ENCODE measurements at places on chromosomes 5 and 9.

DNA sequence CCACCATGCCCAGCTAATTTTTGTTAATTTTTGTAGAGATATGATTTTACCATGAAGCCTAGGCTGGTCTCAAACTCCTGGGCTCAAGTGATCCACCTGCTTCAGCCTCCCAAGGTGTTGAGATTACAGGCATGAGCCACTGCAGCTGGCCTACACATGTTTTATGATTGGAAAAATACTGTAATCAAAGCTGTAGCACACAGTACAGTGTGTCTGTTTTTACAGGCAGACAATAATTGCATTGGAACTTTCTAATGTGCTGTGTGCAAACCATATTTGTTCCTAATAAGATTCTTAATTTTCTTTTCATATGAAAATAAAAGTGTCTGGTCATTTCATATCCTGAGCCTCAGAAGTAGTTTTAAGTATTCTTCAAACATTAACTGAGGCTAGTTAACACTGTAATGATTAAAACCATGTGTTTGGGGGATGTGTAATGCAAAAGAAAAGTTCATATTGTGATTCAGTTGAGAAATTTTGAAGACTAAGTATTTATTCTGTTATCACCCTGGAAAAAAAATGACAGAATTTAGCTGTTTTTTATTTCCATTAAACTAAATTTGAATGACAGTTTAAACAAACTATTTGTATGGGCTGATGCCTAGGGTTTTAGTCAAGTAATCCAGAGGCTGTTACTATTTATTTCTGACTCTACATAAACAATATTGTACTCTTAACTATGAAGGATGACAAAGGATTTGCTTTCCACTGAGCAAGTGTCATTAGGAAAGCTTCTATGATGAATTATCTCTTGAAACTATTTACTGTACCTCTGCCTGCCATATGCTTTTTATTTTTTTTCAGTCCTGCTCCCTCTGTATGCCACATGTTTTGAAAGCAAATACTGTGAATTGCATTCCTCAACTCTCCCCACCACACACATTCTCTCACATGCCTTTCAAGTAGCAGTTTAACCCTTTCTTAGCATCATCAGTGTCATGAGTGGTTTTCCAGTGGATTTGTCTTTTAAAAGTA lies 111.5 kb downstream of the MTREX start:
- DNase-seq = no peak

- DNase-seq = no peak
Measured at GRCh38 chr5:61357745-61358144, 25.7 kb downstream of the ZSWIM6 start.

DNA sequence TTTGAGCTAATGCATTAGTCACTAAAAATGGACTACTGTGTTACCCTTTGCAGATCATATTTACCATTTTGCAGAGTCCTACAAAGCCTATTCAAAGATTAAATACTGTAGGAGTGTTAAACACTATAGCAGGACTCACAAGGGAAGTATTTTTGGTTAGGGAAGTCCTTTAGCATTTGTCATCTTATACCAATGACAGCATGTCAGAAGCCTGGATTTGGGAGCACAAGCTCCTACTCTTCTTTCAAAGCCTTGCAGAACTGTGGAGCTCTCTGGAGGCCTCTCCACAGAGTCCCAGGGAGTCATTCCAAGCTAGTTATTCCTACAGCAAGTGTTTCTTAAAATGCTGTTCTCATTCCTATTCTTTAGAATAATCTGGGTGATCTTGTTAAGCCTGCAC lies 288.8 kb downstream of the PIK3R1 start:
- no peak for DNase-seq

GRCh38 chr9:36924071-36924470 lies 110.0 kb downstream of the PAX5 start:
- no peak for DNase-seq

GRCh38 chr5:103375350-103375749 lies 116.8 kb downstream of the MACIR start:
- DNase-seq = no peak

DNA sequence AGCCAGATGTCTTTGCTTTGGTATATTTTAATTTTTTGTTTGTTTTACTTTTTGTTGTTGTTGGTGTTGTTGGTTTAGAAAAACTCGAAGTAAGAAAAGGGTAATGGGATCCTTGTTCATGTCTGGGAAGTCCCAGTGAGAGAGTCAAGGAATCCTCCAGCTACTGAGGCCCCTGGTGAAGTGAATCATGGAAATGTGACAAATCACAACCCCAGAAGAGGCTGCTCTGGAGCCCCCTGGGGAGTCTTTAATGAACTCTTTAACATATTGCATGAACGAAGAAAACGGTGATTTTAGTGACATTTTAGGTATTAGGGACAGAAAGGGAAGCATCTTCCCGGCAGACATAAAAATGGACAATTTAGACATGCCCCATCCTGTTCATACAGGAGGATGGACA lies 41.3 kb downstream of the TMEM174 start:
- DNase-seq = no peak

DNA sequence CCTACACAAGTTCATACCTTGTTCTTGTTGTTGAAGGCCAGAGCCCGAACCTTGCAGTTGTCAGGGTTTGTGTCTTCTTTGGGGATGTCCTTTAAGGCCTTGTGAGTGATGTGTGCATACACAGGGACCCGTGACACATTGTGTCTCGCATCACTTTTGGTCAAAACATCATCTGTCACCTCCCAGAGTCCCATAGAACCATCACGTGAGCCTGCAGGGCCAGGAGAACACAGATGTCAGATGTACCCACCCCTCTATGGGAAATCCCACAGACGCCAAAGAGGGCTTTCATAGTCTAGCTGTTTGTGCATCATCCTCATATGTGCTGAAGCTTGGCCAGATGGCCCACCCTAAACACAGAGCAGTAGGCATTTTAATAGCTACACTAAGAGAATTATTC lies 28.2 kb downstream of the DCAF12 start:
- DNase-seq = no peak

GRCh38 chr9:107751567-107752210 lies 262.1 kb upstream of the KLF4 start:
- DNase-seq = no peak

GRCh38 chr9:105968811-105969466 lies 274.6 kb downstream of the TMEM38B start:
- no peak for DNase-seq

- no peak for DNase-seq
Measured at GRCh38 chr9:81847181-81847915, 80.9 kb upstream of the SPATA31D4 start.

- peak; percentile 93 for DNase-seq
Measured at GRCh38 chr9:114898741-114899140, 31.6 kb downstream of the TNFSF8 start.

DNA sequence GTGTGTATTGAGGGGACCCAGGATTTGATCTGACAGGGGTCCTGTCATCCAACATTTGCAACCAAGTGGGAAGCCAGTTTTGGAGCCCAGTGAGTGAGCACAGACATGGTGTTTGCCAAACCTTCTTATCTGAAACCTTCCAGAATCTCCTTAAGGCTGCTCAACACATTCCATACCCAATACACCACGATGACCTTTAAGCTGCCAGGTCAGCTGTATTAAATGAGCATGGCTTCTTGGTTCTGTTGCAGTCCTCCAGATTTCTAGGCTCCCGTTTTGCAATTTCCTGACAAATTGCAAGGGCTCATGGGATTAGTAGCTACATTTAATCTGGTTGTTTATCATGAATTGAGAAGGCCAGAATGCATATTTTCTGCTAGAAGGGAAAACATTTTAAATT lies 124.2 kb upstream of the ATP10B start:
- DNase-seq = no peak

DNA sequence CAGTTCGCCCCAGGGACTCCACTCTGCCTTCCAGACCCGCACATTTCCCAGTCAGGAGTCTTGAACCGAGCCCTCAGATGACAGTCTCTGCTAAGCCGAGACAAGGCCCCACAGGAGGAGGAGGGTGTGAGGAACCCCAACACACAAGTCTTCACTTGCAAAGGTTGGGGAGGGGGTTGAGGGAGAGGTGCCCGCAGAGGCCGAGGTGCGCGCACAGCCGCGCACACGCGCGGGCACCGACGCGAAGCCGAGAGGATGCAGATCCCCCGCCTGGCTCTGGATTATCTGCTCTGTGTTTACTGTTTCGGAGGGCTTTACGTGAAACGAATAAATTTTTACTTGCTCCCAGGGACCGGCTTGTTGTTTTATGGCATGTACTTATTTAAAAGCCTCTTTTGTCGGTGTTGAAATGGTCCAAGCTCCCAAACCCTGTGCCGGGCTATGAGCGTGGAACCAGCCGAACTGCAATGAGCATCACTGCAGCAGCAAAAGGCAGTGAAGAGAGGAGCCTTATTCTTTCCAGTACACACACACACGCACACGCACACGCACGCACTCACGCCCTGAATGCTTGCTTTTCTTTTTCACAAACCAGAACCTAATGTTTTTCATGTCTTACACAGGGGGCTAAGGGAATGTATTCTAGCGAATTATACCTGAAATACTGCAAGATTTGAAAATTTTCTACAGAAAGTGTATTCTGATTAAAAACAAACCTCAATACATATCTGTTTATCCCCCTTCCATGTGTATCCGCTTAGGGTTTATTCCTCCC lies 297.7 kb downstream of the PARP8 start:
- DNase-seq = no peak

- DNase-seq = no peak
Measured at GRCh38 chr9:78050421-78050820, 18.8 kb upstream of the GNAQ start.

GRCh38 chr5:107329850-107330249 lies 340.9 kb downstream of the EFNA5 start:
- no peak for DNase-seq

DNA sequence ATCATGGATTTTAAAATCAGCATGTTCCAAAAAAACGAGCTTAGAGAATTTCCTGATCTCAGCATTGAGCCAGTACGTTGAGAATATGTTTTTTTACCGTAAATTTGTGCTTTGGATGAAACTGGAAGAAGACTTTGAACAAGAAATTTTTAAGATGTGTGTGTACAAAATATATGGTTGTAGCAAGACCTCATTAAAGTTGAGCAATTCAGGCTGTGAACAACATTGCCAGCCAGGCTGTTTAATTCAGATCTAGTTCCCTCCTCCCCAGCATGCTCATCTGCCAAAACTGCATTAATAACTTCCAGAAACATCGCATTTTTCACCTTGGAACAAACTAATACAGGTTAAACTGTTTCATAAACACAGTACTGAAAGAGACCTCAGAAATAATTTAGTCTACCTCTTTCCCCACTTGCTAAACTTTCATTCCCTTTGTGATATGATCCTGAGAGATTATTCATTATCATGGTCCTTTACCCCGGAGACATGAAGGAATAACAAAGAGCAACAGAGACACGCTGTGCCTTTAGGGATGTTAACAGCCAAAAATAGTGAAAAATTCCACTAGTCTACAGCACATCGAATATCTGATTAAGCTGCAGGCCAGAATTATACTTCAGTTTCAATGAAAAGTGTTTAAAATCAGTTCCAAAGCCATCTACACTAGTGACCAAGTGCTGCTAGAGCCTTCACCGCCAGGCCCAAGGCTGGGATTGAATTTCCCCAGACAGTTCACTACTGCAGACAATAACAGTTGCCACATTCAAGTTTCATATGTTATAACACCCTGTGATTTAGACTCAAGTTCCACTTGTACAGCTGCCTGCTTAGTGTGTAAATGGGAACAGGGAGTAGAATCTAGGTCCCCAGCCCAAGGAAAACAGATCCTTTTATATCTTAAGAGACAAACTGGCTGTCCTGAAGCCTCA lies 89.6 kb downstream of the EFNA5 start:
- DNase-seq = no peak
